ENCODE measurements at places on chromosomes 1 and 21.

GRCh38 chr1:248834343-248834940 lies 3.6 kb upstream of the ZNF672 start:
- no peak for DNase-seq

DNA sequence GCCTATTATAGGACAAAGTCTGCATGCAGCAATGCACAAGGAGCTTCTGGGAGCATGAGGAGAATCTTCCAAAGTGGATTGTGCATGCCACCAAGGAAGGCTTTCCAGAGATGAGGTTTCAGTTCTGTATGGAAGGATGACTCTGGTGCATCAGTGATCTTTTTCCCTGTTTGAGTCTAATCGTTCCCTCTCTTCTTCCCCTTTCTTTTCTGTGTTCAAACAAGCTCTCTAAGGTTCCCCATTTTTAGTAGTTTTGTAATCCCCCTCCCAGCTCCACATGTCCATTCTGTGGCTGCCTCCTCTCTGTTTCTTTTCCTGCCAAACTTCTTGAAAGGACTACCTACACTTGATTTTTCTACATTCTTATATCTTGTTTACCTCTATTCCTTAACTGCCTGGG lies 43.3 kb upstream of the USP25 start:
- DNase-seq: no peak

DNA sequence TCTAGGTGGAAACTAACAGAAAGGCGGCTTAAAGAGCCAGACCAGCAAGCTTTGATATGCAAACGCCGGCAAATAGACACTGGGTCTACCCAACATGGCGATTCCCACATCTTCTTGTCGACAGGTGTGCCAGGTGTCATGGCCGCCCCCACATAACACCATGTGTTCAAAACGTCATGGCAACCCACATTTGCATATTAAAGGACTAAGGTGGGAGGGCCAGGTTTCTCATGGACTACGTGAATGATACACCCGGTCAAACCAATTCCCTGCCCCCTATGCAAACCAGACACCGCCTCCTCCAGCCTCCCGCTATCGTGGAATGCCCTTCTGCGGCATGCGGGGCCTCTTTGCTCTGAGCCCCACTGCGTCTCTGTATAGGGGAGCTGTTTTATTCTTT lies 41.3 kb downstream of the ICOSLG start:
- DNase-seq: no peak

GRCh38 chr1:229430761-229431283 lies 3.1 kb downstream of the ACTA1 start:
- peak; percentile 51 for DNase-seq

GRCh38 chr1:221188458-221188857 lies 309.2 kb downstream of the HLX start:
- DNase-seq: no peak
